Stimulated activated CD8-positive, alpha-beta memory T cell treated with anti-CD3 and anti-CD28 coated beads, Interleukin-4, amount 100 ng/mL, for 1 hour (primary cell): ENCODE measurements at places on chromosomes 12 and 14.

- DNase-seq, result no peak
Observed at GRCh38 chr12:122202017-122202416, 1.5 kb upstream of the B3GNT4 start.

- no peak for DNase-seq
Observed at GRCh38 chr12:92362785-92363184, 217.1 kb upstream of the BTG1 start.

- no peak for DNase-seq
Observed at GRCh38 chr14:80669426-80669825, 272.1 kb downstream of the CEP128 start.

- DNase-seq, result no peak
Observed at GRCh38 chr12:97630875-97631274, 168.3 kb downstream of the RMST start.

DNA sequence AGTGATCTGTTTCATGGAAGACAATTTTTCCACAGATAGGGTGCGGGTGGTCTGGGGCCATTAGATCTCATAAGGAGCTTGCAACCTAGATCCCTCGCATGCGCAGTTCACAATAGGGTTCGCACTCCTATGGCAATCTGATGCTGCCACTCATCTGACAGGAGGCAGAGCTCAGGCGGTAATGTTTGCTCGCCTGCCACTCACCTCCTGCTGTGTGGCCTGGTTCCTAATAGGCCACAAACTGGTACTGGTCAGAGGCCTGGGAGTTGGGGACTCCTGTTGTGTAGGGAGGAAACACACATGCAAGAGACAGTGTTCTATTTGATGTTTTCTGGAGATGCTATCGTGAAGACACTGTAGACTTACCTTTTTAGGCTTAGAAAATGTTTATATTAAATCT is 77.0 kb upstream of the FGD4 start:
- DNase-seq, result no peak

DNA sequence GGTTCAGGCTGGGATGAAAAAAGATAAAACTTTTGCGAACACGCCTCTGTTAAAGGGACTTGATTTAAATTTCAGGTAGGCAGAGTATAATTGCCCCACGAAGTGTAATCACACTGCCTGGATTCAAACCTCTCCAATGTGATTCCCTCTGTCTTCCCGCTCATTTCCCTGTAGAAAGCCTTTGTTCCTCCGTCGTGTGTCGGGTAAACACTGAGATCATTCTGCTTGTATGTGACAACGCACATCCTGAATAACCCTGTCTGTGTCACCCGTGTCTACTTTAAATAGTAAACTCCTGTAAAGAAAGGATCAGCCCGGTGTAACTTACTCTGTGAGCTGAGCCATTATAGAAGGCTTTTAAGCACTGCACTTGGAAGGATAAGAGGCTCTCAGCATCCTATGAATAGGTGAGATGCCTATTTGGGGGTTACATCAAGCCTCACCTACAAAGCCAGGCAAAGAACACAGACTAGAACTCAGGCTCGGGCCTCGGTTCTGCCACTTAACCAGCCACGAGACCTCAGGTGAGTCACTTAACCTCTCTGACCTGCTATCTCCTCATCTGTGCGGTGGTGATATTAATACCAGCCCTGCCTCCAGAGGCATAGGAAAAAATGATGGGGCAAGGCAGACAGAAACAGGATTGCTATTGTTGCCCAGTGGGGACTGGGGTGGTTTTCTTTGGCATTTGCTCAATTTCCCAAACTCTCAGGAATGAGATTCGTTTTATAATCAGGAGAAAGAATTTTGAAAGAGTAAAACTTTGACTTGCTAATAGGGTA is 74.2 kb downstream of the RBM19 start:
- DNase-seq, result no peak

- no peak for DNase-seq
Observed at GRCh38 chr14:99515301-99516155, 34.3 kb downstream of the CCNK start.

- DNase-seq, result no peak
Observed at GRCh38 chr12:77115471-77115870, 50.1 kb upstream of the E2F7 start.

DNA sequence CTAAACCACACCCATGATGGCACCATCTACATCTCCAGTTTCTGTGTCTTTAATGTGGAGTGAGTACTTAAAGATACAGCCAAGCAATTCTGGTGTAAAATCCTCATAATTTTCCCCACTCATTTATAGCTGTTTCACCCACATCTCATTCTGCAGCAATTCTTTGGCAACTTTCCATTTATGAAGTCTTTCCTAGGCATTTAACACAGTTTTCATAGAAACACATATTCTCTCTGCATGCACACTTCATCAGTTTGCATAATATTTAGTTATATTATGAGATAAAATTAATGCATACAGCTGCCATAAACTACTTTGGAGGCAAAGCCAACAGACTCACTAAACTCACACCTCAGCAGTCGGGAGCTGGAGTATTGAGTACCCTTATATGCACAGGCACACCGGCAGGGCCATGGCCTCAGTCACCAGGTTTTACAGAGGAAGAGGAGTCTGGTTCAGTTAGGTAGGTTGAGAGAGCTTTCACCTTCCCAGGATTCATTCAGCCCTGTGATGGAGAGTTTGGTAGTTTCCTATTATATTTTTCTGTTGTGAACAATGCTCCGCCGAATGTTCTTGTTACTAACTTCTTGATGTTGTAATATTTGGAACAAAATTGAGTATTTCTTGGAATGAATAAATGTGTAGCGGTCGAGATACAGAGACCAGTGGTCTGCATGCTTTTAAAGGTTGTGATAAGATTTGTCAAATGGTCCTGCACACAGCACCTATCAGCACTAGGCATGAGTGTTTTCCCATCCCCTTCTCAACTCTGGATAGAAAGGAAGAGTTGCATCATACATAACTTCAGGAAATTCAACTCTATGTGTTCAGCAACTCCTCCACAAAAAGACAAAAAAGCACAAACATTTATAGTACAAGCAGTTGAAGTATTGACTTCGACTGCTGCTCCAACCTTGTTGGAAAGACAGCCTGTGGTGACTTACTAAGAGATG is 123.5 kb downstream of the TTC8 start:
- DNase-seq, result no peak

GRCh38 chr12:105474672-105475071 is 144.2 kb downstream of the C12orf75 start:
- DNase-seq, result no peak

DNA sequence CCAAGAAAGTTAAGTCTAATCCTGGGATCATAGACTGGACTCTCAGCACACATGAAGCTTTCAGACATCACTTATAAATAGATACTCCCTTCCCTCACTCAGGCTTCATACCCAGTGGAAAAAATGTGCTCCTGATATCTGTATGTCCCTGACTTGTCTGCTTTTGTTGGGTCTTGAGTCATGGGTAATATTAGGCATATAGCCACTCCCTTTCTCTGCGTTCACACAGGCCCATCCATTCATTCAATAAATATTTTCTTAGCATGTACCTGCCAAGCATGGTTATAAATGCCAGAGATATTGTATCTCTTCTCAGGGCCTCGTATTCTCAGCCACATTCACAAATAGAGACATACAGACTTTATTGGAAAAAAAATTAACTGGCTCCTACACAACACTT is 43.5 kb downstream of the COX16 start:
- DNase-seq, result no peak

DNA sequence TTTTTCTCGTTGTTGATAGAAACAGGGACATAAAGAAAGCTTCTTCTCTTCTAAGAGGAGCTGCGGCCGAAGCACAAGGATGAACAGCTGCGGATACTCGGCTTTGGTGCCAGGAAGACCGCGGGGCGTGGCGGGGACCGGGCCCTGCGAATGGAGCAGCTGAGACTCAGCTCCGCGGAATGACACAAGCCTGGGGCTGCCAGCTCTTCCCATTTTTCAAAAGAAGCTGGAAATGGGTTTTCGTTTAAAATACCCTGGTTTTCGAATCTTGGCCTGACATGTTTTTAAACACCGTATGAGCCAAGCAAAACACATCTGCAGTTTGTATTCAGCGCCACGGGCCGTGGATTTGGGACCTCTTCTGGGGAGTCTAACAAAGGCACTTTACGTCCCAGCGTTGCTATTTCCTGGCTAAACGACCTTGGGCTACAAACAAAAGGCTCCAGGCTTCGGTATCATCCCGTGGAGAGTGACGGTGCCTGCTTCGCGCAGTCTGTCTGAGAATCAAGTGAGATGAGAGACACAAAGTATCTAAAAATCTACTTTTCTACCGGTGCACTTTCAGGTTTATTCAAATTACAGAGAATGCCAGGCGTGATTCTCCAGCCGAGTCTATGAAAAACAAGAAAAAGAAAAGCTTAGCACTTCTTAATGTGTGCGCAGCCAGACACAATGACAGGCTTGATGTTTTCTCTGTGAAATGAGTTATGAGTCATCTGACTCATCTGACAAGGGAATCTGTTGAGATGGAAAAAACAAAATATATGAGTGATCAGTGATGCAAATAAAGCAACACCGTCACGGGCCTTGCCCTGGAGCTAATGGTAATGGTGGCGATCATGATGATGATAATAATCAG is 114.0 kb upstream of the TMEM132D start:
- no peak for DNase-seq

DNA sequence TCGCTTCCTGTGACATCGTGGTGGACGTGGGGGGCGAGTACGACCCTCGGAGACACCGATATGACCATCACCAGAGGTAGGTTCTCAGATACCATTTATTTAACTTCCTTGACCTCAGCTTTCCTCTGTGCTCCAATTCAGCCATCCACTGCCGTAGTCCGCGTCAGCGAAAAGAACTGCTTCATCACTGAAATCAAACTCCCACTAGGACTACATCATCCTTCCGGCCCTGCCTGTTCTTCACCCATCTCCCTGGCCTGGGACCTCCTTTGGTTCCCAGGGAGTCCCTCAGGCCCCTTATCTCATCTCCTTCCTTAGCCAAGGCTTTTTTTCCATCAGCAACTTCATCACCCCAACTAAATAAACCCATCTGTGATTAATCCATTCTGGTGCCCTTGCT is 692 bp downstream of the MYG1 start:
- no peak for DNase-seq

GRCh38 chr12:45725631-45726602 is 3.6 kb upstream of the ARID2 start:
- DNase-seq, result no peak

DNA sequence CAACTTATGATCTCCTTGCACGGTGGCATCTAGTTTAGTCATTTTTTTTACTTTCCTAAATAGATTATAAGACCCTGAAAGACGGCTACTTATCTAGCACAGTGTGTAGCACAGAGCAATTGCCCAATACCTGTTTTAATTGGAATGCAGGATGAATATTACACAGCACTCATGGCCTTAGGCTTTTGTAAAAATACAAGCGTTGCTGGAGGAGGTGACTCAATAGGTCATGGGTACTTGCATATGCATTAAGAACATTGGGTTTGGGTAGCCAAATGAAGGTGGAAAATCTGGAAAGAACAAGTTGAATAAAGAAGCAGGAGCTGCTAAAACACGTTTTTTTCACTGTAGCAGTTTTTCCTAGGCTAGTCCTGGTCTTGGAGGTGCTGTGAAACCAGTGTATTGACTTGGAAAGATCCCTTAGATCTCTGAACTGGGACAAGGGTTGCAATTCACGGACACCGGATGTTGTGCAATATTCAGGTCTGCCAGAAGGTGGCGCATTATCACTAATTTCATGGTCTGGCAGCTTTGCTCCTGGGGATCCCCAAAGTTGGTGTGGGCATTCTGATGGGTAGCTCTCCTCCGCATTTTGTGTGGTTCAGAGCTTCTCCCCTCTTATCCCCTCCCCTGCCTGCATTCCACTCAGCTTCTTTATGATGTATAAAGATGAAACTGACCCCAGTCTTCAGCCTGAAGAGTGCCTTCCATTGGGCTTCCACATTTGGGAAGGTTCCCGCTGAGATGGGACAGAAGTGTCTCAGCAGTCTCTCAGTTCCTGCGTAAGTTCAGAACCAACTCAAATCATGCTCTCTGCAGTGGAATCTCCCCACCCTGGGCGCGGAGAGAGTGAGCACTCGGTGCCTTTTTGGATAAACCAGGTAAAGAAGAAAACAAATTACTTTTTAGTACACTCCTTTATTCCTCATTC is 278.3 kb downstream of the NRXN3 start:
- DNase-seq, result no peak

GRCh38 chr12:54463034-54463433 is 10.4 kb downstream of the GTSF1 start:
- no peak for DNase-seq

GRCh38 chr14:42994051-42994736 is 1387.5 kb downstream of the LRFN5 start:
- no peak for DNase-seq

GRCh38 chr12:57740656-57741412 is 2.3 kb upstream of the AGAP2 start:
- DNase-seq, result peak; percentile 46

- DNase-seq, result no peak
Observed at GRCh38 chr12:8466241-8466640, 10.5 kb downstream of the CLEC6A start.

GRCh38 chr12:18492372-18493025 is 231.2 kb downstream of the PIK3C2G start:
- no peak for DNase-seq

DNA sequence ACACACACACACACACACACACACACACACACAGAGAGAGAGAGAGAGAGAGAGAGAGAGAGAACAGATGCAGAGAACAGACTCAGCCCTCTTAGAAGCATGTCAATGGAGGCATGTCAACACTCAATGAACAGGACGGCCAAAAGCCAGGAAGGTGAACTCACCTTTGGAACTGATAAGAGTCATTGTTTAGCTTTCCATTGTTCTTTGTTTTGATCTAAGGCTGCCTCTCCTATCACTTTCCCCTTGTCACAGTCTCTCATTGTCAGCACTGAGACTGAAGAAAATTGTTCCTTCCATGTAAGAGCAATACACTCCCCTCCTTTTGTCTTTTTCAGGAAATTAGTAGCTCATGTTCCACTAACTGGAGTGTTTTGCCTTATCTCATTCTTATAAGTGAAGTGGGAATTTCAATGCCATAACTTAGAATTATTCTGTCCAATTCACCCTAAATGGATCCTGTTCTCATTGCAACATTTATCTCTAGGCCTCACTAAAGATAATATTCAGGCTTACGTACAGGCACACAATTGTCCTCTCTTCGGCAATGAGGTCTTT is 218.0 kb downstream of the DUSP6 start:
- DNase-seq, result no peak

- DNase-seq, result no peak
Observed at GRCh38 chr12:108332791-108333382, 6.2 kb downstream of the CMKLR1 start.

DNA sequence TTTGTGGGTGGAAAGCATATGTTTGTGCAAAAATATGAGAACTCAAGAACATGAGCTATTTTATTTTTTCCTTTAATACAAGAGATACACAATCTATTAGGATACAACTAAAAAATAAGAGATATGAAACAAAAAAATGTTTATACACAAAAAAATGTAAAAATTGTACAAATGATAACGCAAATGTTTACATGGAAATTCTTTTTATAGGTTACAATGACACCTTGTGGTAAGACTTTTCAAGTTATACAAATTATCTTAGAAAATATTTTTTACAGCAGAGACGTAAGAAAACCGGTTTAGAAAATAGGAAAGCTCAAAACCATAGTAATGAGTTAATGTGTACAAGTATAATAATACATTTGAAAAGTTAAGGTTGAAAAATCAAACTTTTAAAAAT is 25.5 kb downstream of the CEP83 start:
- no peak for DNase-seq
